SHP77 treated with DMSO at 0.1 percent for 48 hours (cell line): ENCODE measurements at places on chromosomes 7 and 10.

- DNase-seq = no peak
These were observed 219.6 kb downstream of the ARHGAP12 start for GRCh38 chr10:31709028-31709427.

- DNase-seq = no peak
These were observed 60.8 kb upstream of the EEPD1 start for GRCh38 chr7:36092221-36092771.

- DNase-seq = no peak
These were observed 11.4 kb downstream of the BHLHA15 start for GRCh38 chr7:98222533-98223195.

DNA sequence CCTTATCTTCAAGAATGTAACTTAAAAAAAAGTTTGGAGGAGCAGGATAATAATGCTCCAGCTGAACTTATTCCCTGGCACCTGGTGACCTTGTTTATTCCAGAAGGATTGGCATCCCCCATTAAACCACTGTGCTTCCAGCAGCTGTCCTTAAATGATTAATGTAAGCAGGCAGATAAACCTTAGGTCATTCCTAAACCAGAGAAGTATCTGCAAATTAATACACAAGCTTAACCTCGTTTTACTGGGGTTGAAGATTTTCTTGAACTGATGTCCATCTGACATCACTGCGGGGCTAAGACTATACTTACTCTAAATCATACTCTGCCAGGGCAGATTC lies 116.1 kb upstream of the PALS2 start:
- no peak for DNase-seq

GRCh38 chr10:6354168-6354772 lies 151.5 kb downstream of the PFKFB3 start:
- no peak for DNase-seq

DNA sequence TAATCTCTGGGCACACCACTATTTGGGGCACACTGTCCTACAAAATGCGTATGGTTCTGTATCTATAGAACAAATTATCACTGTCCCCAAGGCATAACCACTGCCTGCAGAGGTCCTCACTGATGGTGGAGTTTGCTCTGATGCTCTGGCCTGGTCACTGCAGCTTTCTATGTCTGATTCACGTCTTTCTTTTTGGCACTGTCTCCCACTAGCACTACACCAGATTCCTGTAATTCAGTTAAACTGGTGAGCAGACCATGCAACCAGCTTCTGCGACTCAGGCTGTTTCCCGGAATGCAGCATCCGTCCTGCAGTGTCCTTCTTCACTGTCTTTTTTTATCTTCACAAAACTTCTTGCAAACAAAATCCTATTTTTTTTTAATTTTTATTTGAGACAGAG lies 112.8 kb downstream of the KLF6 start:
- DNase-seq = no peak

DNA sequence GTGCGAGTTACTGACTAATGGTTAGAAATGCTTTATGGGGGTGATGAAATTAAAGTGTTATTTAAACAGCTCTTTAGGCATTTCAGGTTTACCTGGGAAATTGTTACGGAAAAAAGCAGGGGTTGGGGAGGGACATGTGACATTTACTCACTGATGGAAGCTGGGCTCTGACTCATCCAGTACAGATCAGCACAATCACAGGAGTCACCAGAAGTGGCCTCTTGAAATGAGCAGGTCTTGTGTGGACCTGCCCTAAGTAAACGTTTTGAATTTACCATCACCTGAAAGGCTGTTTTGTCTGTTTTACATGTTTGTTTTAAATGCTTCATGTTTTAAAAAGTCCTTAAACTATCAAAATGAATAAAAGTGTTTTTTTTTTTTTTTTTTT lies 2.3 kb downstream of the GLRX3 start:
- peak; percentile 81 for DNase-seq
